ENCODE measurements at places on chromosomes 16 and 17.

DNA sequence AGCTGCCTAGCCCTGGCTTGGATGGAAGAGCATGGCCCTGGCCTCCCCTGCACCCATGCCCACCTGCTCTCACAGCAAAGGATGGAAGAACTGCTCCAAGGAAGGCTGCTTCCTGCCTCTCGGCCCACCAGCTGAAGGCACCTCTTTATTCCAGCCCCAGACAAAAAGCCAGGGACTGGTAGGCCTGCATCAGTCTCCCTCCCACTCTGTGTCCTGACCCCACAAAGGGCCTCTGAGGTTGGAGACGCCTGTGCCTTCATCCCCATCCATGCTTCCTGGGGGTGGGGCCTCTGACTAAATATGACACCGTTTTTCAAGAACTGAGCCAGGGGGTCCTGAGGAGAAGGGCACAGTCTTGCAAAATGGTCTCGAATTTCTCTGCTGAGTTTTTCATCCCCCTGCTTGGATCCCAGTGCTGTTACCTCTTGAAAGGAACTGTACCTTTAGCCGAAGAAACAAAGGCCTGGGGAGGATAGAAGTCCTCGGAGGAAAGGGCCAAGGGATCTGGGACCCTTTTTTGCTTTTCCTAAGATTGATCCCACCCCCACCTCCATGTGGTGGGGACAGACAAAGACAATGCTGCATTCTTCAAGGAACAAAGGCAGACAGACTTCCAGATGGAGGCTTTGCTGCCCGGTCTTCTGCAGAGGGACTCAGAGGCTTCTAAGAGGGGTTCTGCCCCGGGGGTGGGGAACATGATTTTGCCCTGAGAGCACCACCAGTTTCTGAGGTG, 5.2 kb downstream of the C17orf50 start:
- no peak for DNase-seq

- no peak for DNase-seq
These were observed 12.9 kb downstream of the PLK1 start for GRCh38 chr16:23691483-23692189.

GRCh38 chr17:5580367-5580766, 3.9 kb downstream of the NLRP1 start:
- no peak for DNase-seq

DNA sequence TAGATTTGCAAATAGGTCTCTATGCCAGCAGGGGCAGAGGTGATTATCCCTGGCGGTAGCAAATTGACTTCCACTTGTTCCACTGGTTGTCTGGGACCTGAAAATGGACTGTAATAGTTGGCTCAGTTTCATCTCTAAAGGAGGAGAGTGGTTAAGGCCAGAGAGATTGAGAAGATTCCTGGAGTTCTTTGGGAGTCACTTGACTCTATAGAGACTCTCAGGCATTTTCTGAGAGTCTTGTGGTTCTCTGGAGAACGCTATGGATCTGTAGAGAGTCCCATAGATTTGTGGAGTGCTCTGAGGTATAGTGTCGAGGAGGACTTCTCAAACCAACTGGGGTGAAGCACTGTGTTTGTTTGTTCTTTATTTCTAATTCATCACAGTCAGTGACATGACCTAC, 8.9 kb upstream of the PMP22 start:
- no peak for DNase-seq

GRCh38 chr16:7736138-7736665, 403.6 kb downstream of the RBFOX1 start:
- DNase-seq = no peak

- DNase-seq = no peak
These were observed 238.1 kb downstream of the ZNF423 start for GRCh38 chr16:49617710-49618330.

GRCh38 chr16:87127061-87127765, 190.0 kb downstream of the C16orf95 start:
- DNase-seq = no peak

DNA sequence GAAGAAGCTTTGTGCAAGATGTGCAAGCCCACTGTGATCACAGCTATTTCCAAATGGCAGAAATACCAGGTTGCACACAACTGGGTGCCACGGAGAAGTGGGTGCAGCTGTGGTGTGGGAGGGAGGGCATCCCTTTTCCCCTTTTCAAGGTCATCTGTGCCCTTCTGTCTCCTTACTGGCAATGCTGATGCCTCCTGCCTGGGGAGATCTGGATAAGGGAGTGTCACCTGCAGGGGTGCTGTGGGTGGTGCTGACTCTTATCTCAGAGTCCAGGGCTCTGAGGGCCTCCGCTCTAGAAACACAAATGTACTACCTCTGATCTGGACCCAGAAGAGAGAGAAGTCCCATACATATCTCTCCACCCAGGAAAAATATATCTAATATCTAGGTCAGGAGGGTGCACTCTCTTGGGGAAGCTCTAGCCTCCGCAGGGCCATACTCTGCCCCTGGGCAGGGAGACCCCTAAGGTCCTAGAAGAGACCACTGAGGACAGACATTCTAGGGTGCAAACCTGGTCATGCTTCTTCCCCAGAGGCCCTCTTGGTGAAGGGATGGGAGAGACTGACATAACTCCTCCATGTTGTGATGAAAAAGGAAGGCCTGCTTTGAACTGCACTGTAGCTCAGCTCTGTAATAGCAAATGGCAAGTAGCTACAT, 18.5 kb downstream of the NPRL3 start:
- DNase-seq = no peak

DNA sequence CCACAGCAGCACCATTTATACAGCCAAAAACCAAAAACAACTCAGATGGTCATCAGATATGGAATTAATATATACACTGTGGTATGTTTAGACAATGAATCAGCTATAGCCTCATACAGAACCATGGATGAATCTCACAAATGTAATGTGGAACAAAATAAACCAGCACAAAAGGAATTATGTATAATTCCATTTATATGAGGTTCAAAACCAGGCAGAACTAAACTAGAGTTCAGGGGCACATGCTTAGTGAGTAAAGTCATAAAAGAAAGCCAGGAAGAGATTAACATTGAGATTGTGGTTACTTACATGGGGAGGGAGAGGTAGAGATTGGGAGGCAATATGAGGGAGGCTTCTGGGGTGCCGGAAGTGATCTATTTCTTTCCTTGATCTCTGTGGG, 231.1 kb downstream of the COPRS start:
- no peak for DNase-seq

GRCh38 chr17:45334701-45335677, 18.2 kb upstream of the MAP3K14 start:
- no peak for DNase-seq

DNA sequence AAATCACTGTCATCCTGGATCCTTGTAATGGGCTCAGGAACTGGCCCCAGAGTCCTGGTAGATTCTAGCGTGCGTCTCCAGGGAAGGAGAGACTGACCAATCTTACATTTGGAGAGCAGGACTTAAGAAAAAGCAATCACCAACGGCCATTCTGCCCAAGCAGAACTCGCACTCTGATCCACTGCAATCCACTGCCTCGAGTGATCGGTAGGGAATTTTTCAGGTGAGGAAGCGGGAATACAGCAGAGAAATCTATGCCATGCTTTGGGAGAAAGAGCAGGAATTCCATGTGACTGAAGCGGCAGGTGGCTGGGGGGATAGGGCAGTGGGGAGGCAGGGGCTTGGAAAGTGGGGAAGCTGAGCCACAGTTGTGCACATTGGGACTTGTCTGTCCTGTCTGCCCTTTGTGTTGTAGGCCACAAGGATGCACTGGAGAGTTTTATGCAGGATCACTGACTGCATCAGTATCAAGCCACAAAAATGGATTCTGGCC, 143.9 kb upstream of the HS3ST2 start:
- DNase-seq = no peak

GRCh38 chr17:1362065-1362848, 37.8 kb downstream of the YWHAE start:
- DNase-seq = no peak

DNA sequence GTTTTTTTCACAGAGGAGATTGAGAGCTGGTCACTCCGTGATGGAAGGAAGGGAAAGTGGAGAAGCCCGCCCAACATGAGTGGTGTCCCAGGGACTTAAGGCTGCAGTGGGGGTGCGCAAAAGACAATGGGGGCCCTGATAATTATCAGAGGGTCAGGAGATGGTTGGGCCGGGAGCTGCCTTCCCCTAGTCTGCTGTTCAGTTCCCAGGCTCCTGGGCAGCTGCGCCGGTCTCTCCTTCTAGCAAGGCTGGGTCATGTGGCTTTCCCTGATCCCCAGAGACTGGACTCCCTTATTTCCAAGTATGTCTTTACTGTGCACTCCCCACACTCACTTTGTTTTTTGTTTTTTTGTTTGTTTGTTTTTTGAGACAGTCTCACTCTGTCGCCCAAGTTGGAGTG, 16.2 kb downstream of the CYGB start:
- DNase-seq = no peak

- DNase-seq = no peak
These were observed 6.5 kb downstream of the CD7 start for GRCh38 chr17:82310877-82311276.

DNA sequence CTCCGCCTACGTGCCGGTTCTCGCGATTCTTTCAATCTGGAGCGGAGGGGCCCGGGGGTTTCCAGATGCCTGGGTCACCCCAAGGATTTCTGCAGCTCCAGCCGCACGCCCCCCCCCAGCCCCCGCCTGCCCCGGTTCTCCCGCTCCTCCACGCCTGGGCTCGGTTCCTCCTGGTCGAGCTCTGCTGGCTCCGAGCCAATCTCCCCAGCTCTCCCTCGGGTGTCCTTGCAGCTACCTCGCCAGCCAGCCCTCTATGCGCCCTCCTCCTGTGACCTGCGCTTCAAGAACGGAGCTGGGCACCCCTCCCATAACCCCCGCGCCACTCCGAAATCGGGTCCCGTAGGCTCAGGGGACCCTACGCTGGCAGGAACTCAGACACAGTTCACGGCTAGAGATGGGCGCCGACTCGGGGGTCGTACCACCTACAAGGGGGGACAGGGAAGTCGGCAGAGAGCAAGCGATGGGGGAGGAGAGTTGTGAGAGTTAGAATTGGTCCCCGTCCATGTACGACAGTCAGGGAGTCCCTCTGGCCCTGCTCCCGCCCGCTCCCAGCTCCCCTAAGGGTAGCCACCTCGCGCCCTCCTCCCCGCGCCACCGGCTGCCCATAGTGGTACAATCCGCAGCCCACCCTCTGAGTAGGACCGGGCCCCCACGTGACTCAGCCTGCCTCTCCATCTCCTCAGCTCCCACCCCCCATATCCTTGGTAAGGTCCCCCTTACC, 961 bp downstream of the FGF11 start:
- DNase-seq = no peak

DNA sequence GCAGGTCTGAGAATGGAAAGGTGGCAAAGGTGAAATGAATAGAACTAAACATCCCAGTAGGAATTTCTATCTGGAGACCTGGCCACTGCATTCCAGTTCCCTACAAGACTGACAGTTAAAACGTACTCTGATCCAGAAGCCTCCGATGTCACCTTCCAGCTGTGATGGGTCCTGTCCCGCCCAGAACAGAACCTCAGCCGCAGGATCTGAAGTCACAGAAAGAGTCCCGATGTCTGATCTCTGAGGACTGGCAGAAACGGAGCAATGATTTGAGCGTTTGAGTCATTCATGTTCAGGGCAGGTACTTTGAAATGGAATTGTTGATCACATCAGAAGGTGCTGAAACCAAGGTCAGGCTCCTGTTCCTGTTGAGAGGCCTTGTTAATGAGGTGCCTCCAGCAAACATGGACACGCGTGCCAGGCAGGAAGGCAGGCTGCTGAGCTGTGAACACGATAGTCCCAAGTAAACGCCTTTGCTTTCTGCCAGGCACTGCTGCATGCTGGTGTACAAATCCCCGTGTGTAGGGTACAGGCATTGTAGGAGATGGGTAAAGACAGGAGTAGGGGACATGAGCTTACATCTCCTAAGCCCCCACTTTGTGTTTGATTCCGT, 61.4 kb downstream of the VAT1L start:
- no peak for DNase-seq

DNA sequence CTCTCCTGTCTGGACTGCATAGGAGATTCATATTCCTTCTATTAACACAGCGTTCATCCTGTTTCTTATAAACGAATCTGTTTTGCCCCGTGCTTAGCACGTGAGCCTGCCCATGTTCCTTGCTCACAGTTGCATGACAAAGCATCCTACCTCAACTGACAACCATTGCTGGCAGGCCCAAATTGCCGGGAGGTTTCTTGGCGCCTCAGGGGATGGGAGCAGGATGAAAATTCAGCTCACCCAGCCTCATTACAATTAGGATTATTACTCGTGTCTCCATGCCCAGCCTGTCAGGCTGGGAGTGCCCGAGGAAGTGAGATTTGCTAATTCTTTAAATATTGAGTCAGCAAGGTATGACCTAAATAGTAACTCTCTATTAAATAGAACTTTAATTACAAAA, 36.7 kb upstream of the HELZ start:
- DNase-seq = no peak

- DNase-seq = no peak
These were observed 57.2 kb upstream of the ZC3H18 start for GRCh38 chr16:88512728-88513696.

- DNase-seq = no peak
These were observed 26.8 kb downstream of the TRPV2 start for GRCh38 chr17:16442141-16442540.

- no peak for DNase-seq
These were observed 64.6 kb downstream of the FTO start for GRCh38 chr16:53768593-53768992.

DNA sequence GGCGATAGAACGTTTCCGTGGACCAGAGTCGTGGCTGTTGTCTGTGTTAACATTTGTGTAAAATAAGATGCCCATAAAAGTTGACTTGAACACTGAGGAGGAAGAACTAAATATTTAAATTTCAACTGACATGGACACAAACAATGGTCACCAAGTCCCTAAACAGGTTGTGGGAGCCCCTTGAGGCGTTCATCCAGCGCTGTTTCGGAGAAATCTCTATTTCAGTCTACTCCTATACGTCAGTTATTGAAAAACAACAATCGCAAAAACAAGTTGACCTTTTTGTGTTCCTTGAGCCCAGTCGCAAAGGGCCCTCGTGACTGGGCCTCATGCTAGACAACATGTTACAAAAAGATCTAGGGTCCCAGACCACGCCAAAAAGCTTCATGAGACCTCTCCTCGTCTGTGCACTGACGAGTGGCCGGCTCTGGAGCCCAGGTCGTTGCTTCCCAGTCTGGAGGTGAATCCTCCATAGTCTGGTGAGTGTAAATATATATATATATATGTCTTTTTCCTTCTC, 439 bp upstream of the TMEM231 start:
- no peak for DNase-seq

DNA sequence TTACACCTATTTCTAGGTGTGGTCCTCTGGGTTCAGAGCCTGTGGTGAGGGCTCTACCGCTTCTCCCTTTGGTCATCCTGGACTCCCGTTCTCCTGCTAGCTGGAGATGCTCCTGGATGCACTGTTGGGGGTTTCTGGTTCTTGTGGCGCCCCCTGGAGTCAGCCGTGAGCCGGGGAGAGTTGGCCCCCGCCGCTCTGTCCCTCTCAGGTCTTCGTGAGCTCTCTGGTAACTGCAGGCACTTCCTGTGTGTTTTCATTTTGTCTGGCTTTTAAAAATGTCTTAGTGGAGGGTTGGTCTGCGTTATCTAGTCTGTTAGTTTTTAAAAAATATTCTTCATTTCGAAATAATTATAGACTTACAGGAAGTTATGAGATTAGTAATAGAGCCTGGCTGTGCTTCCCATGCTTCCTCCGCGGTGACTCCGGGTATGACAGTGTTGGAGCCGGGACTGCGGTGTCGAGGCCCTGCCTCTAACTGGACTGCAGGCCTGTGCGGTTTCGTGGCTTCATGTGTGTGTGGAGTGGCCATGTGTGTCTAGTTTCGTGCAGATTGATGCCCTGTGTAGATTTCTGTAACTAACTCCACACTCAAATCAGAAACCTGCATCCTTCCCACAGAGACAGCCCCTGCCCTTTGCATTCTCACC, 78.0 kb upstream of the ZNF750 start:
- no peak for DNase-seq

- no peak for DNase-seq
These were observed 530 bp downstream of the NAA60 start for GRCh38 chr16:3444032-3444388.

- no peak for DNase-seq
These were observed 27.7 kb downstream of the ZNF18 start for GRCh38 chr17:11969565-11969964.

All from NK-92 treated with Interleukin-12 subunit alpha and Interleukin-12 subunit beta, amount 100 ng/mL, for 24 hours (cell line).